ENCODE measurements at places on chromosomes 16 and 17. TPM values are rescaled to one million over a fixed set of nuclear protein-coding genes. Genes with fewer than 3 reads are reported as not detected.

- DNase-seq: no peak
Observed at GRCh38 chr16:15948532-15949209, 745 bp upstream of the ABCC1 start.

DNA sequence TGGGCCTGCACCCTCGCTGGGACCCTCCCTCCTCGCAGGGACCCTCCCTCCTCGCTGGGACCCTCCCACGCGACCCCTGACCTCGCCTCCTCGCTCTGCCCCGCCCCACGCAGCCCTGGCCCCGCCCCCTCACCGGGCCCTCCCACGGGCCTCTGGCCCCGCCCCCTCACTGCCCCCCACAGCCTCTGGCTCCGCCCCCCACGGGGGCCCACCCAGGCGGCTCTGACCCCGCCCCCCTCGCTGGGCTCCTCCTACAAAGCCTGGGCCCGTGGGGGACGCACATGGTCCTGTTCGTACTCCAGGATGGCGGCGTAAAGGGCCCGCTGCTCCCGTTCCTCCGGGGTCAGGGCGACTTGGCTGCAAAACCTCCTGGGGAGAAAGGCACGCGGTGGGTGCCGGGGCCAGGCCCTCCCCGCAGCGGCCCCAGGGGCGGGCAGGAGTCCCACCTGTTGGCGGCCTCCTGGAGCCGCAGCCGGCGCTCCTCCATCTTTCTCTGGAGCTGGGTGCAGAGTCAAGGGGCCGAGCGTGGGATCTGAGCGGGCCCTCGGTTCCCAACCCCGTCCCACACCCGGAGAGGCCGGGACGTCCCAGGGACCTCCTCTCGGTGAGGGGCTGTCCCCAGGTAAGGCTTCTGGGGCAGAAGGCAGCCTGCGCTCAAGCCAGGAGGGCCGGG lies 9.0 kb downstream of the VPS9D1 start:
- no peak for DNase-seq

DNA sequence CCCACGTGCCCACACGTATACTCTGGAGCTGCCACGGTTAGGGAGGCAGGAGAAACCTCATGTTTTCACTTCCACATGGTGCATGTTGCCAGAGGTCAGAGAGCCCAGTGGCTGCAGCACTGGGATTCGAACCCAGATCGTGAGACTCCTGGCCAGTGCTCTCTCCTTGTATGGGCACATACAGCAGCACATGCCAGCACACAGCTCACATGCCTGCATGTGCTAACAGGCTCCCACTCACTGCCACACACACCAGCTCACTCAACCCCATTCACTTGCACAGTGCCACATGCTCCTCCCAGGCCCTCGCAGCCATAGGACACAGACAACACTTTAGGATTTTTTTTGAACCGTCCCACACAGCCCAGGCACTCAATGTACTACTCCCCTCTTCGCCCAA lies 49.5 kb upstream of the MRPS23 start:
- no peak for DNase-seq

GRCh38 chr16:89655062-89655643 lies 2.4 kb downstream of the CHMP1A start:
- no peak for DNase-seq

DNA sequence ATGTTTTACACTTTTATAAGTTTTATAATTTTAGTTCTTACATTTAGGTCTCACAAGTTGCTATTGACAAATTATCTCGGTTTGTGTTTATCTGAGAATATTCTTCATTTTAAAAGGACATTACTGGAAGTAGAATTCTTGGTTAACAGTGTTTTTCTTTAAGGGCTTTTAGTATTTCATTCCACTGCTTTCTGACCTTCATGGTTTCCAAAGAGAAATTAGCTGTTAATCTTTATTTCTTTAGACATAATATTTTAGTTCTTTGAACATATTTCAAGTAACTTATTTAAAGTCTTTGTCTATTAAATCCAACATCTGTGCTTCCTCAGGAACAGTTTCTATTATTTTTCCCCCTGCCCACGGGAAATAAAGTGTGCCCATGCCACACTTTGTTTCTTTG lies 240.1 kb upstream of the AXIN2 start:
- no peak for DNase-seq

GRCh38 chr16:69443927-69444631 lies 19.7 kb downstream of the CYB5B start:
- peak; percentile 33 for DNase-seq

GRCh38 chr17:8072729-8073461 lies 14.6 kb downstream of the ALOX12B start:
- no peak for DNase-seq

Gene CFAP52
- total RNA-seq: not detected

Data from heart left ventricle (tissue), 16 donors.